ENCODE measurements at places on chromosomes 3 and 15.

- DNase-seq: no peak
These were observed 142.5 kb upstream of the UBE2E1 start for GRCh38 chr3:23663246-23663645.

- DNase-seq: no peak
These were observed 378.0 kb downstream of the LSAMP start for GRCh38 chr3:116067326-116067725.

- no peak for DNase-seq
These were observed 178.3 kb upstream of the C2CD4B start for GRCh38 chr15:62343397-62343796.

GRCh38 chr15:101489599-101490407 lies at the start of gene PCSK6:
Gene PCSK6, minus strand, starts transcription at chr15:101489707. Its CDS starts 37 bp downstream, at chr15:101489670.
- no peak for DNase-seq

DNA sequence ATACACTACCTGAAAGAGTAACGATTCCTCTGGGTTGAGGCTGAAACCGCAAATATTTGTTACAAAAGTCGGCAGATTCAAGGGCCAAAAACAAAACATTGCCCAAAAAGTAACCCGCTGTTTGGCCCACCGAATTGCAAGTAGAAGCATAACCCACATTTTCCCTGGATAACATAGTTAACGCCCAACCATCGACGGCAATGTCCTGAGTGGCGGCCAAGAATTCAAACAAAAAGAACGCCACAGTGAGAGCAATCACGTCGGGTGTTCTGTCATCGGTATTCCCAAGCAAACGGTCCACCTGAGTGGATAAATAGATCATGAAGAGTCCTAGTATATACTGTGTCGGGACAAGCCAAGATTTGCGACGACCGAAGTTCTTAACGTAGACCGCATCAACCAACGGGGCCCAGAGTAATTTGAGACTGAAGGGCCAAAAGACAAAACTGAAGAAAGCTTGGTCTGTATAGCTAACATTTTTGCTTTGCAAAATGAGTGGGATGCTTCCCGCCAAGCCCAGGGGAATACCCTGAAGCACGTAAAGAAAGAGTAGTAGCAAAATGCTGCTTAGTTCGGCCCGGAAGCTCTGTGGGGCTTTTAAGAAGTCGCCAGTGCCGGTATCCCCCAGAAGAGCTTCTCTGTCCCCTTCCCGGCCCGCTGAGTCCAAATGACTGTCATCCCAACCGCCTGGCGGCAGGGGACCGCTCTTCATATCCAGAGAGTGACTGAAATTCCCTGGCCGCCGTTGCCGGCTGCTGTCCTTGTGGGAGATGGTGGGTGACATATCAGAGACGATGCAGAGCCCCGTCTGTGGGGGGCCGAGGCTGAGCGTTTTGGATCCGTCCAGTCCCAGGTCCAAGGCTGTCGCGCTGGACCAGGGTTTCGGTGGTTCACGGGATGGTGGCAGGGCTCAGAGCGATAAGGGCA lies 750 bp downstream of the SLC33A1 start:
- no peak for DNase-seq
